ENCODE measurements at places on chromosomes 12 and 14.

DNA sequence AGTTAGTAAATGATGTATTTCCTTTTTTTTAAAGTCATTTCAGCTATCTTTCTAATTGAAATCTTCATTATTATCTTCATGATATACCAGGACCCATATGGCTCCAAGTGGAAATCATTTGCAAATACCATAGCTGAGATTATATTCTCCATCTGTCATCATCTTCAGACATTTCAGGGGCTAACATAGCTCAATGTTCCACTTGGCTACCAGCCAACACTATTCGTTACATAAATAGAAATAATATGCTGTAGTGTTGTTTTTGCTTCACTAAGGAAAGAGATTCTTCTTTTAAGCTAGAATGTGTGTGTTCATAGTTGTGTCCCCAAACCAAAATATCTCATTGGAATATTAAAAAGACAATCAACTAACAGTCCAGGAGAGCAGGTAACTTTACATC lies 225.1 kb downstream of the DIO2 start:
- no peak for DNase-seq

DNA sequence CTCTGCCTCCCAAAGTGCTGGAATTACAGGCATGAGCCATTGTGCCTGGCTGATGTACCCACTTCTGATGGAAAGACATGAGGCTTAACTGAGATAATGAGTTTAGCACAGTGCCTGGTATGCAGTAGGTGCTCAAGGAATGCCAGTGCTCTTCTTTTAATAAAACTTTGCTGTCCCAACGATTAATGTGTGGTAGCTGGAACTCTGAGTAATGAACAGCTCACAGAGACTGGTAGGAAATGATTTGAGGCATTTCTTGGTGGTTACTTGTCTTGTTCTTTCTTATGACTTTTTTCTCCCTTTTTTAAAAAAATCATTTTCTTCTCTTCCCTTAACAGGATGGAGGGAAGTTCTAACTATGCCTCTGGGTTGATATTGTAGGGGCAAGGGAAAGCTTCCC lies 235.7 kb upstream of the PWP1 start:
- no peak for DNase-seq

- DNase-seq = no peak
Observed at GRCh38 chr14:71012888-71013287, 105.6 kb downstream of the PCNX1 start.

DNA sequence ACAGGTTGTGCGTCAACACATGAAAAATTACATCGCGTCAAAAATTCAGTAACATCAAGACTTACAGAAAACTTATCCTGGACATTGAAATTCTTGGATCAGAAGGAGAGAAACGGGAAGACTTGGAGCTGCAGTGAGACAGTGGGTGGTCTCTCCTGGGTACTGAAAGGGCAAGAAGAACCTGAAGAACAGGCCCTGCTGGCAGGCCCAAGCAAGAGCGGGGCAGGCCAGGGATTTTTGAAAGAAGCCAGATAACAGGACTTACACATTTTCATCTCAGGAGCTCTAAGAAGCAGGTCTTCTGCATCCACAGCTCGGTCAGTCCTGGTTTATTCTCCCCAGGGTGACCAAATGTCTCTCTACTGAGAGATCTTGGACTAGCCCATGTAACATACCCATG lies 466.5 kb upstream of the SOX5 start:
- no peak for DNase-seq

DNA sequence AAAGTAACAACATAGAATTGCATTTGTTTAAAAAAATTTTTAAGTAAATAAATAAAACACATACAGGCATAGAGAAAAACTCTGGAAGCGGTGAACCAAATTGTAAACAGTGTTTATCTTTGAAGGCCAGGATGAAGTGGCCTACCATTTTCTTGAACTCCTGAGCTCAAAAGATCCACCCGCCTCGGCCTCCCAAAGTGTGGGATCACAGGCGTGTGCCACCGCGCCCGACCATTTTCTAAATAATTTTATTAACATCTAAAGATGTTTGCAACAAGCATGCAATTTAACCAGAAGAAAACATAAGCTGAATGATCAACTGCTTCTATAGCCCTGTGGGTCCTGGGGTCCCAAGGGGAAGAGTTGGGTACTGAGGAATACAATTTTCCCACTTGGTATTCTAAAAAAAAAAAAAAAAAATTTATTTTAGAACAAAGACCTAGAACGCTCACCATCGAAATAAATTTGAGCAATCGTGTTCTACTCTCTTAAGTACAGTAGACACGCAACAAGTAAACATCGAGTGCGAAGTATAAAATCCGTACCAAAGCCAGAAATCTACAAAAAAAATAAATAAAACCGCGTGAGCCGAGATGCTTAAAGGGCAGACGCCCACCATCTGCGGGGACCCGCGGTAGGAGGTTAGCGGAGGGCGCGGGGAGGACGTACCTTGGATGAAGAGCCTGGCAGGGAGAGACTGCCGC lies 484 bp downstream of the MIS18BP1 start:
- DNase-seq = no peak

GRCh38 chr12:124919521-124920352 lies 5.3 kb upstream of the UBC start:
- DNase-seq = no peak

DNA sequence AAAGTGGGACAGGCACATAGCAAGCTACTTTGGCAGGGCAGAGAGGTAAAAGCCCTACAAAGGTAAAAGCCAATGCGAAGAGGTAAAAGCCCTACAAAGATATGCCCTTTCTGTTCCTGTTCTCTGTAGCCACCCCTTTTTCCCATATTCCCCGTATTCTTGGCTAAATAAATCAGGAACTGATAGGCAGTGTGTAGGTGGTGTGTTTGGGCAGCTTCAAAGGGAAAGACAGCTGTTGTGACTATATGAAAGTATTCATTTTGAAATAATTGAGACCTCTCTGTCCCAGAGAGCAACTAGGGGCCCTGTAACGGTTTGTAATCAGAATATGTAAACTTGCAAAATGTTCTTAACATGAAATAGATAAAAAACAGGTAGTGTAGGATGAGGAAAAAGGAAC lies 11.3 kb upstream of the SLC41A2 start:
- DNase-seq = no peak

DNA sequence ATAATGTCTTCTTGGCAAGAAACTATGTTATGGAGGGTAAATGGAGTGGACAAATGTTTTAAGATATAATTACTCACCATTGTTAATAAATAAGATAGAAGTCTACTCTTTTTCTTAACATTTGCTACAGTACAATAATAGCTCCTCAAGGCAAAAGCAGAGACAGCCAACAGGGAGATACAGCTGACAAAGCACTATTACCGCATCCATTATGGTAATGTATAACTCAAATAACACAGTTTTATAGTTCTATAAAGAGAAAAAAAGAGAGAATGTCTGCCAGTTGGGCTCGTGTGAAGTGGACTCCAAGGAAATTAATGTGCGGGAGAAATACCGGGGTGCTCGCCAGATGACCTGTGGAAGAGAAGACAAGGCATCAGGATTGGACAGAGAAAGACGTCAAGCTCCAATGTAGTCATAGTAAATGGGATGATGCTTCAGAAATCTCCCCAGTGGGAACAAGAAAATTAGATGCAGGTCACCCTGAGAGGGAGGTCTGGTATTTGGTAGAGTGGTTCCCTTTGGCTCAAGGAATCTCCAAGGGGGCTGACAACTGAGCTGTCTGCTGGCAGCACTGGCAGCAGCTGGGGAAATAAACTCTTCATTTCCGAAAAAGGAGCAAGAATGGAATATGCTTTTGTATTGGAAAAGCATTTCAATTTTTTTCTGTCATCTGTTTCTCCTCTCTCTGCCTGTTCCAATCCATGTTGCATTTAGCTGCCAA lies 343.9 kb downstream of the LRFN5 start:
- no peak for DNase-seq

- no peak for DNase-seq
Observed at GRCh38 chr12:63845726-63846125, 1.2 kb downstream of the SRGAP1 start.

- no peak for DNase-seq
Observed at GRCh38 chr14:64649383-64649998, 54.7 kb upstream of the PLEKHG3 start.

DNA sequence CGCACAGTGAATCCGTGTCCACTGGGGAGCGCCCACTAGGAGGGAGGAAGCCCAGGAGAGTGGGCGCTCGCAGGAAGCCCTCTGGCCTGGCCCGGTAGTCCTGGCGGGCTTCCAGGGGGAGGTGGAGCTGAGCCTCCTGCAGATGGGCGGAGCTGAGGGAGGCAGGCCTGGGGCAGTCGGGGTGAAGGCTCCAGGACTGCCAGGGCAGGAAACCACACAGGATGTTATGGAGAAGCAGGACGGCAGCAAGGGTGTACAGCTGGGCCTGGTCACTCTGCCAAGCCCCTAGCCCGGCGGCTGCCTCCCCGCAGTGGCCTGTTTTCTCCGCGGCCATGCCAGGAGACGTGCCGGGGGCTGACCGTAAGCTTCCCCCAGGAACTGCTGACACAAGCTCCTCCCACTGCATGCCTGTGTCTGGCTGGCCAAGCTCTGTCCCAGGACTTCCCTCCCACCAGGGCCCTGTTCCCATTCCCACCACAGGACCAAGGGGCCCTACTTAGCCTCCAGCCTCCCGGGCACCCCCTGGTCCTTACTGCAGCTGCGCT lies 143.4 kb upstream of the C14orf180 start:
- no peak for DNase-seq

GRCh38 chr14:51410897-51411296 lies 170.8 kb downstream of the TMX1 start:
- DNase-seq = no peak

DNA sequence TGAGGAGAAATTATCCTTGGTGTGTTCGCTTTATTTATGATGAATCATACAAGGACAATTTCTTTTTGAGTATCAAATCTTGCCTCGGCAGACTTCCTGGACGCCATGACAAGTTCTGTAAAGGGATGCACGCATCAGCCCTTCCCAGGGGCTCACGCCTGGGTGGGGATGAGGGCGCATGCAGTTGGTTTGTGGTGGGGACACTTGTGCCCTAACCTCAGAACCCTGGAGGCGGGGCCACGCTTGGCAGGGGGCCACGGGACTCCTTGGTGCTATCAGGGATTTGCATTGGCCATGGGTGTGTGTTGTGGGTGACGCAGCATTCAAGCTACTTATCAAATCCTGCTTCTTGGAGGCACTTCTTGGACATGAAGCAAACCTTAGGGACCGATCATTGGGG lies 143.8 kb upstream of the RTL1 start:
- no peak for DNase-seq

- no peak for DNase-seq
Observed at GRCh38 chr14:68675233-68675577, 117.7 kb downstream of the ZFP36L1 start.

DNA sequence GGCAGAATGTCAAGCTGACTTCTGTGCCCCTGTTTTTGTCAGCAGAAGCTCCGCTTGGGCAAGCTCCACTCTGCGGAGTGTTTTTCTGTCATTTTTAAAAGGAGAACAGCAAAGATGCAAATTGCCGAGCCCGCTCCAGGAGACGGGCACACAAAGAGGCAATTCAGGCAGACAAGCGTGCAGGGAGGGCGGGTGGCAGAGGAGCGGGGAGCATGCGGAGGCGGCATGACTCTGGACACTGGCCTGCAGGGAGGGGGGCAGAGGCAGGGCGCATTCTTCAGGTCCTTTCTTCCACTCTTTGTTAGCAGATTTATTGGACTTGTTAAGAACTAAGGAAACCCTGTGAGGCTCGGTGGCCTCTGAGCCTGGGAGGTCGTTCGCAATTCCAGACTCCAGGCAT lies 187.3 kb upstream of the RMST start:
- no peak for DNase-seq

DNA sequence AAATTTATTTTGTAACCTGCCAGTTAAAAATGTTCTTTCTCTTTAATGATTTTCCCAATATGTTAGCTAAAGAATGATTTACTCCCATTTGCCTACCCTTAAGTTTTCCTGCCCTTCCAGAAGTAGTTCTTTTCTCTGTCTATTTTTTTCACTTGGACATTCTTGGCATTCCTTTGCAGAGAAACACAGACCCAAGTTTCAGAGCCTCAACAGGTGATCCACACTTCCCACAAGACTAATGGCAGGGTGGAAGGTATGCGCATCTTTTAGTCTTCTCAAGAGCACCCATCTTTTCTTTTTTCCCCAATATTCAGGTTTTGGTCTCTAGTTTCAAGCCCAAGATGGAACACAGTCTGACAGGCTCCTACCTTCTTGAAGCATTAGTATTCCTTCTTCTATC lies 420.7 kb downstream of the ADAMTS20 start:
- DNase-seq = no peak

GRCh38 chr14:72519543-72519942 lies 374.4 kb downstream of the DPF3 start:
- DNase-seq = no peak

- DNase-seq = no peak
Observed at GRCh38 chr14:72318648-72319047, 386.4 kb downstream of the RGS6 start.

DNA sequence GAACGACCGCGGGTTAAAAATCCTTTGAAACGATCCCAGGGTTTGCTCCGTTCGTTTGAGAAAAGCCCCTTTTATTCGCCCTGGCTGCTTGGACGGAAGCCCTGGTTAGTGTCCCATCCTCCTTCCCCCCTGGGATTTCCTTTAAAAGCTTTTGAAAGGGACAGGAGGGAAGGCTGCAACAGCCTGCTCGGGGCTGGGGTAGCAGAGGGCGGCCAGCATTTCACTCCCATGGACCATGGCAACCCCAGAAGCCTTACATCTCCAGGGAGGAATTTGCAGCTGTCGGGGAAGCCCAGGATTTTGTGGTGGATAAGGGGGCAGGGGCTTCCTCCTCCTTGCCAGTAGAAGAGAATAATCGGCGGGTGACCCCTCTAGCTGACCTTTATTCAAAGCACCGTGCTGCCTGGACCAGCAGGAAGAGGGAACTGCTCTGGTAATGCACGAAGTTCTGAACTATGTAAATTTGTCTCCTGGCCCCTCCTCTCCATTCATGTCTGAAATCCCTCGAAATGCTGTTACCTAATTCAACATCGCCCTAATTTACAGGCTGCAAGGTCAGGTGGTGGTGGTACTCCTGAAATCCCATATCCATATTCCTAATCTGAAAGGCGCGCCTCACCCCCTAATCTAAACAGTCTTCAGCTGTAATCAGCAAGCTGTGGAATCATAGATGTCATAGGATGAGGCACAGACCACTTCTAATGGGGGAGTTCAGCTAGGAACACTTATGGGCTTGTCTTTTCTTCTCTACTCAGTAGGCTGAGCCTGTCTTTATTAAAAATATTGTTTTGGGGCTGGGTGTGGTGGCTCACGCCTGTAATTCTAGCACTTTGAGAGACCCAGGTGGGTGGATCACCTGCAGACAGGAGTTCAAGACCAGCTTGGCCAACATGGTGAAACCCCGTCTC lies 1.0 kb upstream of the CLIP1 start:
- DNase-seq = no peak

- DNase-seq = no peak
Observed at GRCh38 chr14:96920023-96920422, 122.8 kb downstream of the VRK1 start.

GRCh38 chr12:571795-572531 lies 91.3 kb downstream of the NINJ2 start:
- peak; percentile 48 for DNase-seq

- DNase-seq = no peak
Observed at GRCh38 chr14:44961151-44961553, 595 bp downstream of the KLHL28 start.

DNA sequence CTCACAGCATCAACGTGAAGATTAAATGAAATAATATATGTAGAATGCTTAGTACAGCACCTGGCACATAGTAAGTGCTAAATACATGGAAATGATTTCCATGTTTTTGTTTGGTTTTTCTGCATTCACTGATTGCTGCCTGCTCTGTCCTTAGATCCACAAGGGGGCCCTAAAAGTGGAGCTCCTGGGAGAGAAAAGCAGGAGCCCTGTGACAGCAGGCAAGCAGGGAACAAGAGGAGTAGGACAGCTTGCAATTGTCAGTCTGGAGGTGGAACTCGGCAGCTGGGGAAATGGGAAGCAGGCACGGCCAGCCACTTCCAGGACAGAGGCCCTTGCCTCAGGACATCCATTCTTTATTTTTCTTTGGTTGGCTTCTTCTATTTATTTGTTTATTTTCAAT lies 292.9 kb downstream of the BMP4 start:
- no peak for DNase-seq

All from RWPE2 (cell line).